NCI-H1105 (cell line): ENCODE measurements at places on chromosomes 5 and 9.

DNA sequence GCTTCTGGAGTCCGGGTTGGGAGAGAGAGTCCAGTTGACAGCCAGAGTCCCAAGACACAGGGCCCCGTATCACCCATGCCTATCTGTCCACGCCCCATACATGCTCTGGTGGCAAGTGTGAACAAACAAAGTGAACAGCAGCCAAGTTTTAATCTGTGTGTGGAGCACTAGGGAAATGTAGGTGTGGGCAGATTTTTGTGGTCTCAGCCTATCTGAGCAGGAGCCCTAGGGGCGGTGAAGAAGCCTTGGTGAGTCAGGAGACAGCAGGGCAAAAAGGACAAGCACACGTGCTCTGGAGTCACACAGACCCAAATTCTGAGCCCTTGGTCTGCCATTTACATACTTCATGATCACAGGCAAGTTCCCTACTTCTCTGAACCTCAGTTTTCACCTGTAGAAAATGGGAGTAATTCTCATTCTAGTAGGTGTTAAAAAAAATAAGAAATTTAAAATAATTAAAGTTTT is 23.2 kb downstream of the EGR1 start:
- no peak for DNase-seq

DNA sequence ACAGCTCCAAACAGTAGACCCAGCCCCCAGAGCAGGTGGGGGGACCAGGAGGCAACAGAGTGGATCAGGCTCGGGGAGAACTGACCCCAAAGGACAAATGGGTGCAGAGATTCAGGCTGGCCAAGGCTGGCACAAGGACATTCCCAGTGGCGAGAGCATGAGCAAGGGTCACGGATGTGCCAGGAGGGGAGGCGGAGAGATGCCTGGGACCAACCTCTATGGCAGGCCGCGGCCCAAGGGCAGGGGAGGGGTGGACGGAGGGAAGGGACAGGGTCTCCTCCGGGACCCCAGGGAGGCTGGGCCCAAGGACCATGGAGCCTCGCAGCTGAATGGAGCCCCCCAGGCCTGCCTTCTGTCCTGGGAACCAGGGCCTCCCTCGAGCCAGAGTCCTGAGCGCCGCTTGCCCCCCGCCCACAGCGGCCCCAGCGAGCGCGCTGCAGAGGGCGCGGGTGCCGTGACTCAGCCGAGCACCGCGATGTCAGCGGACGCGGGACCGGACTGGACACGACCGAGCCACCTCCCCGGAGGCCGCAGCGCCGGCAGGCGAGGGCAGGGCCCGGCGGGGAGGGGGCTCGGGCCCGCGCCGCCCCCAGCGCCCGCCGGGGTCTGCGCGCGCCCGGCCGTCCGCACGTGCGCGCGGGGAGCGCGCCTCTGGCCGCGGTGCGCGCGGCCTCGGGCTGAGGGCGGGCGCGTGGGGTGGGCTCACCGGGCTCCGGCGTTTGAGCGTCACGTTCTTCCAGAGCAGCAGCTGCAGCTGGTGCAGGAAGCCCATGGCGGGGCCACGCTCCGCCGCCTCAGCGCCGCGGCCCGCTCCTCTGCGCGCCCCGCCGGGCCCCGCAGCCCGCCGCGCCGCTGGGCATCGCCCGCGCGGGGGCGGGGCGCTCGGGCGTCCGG is at the start of gene ABCA2:
TSS of gene ABCA2 (minus strand) at position 869 of the 894 bp plus-strand sequence. CDS start at position 772, 97 bp downstream.
- DNase-seq, result no peak

GRCh38 chr5:6256901-6257300 is 121.4 kb downstream of the MED10 start:
- DNase-seq, result no peak

DNA sequence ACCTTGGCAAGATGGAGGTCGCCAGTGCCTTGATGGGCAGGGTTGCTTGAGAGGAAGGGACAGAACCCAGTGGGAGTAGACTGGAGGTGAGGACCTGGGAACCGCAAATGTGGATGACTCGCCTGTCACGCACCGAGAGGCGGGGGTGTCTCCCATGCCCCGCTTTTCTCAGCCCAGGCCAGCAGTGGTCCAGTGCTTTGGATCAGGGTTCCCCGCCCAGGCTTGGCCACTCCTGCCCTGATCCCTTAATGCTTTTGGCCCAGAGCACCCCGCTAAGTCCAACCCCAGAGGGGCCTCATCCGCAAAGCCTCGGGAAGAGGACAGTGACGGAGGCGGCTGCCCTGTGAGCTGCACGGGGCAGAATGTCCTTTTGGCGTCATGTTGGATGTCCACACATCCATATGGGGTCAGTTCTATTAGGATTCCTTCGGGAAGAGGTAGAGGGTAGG is 2.4 kb downstream of the MRPS2 start:
- DNase-seq, result no peak

DNA sequence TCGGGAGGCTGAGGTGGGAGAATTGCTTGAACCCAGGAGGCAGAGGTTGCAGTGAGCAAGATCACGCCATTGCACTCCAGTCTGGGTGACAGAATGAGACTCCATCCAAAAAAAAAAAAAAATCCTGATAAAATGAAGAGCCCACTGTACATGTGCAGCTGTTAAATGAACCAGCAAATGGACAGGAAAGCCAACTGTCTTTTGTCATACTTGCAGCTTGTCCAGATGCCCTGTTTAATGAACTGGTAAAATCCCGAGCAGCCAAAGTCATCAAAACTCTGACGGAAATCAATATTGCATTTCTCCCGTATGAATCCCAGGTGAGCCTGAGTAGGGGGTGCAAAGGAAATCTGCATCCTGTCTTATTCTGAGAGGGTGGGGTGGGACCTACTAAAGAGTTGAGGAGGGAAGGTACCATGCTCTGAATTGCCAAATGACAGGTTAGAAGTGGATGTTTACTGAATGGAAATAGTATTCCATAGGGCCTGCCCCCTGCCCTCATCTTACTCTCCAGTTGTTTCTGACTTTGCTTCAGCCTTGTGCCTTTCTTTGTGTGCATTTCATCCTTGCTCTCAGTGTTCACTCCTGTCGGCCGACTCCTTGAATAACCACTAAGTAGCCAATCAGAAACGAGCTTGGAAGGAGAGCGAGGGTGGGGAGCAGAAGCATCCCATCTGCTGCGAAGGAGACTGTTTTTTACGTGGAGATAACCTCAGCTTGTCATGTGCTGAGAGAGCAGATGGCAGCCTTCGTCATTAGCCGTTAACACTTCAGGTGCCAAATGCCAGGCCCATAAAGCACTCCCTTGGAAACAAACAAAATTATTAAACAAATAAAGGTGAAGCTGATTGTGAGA is 45.7 kb upstream of the CFAP157 start:
- DNase-seq, result peak; percentile 7

GRCh38 chr5:171405615-171406014 is 13.8 kb upstream of the FGF18 start:
- no peak for DNase-seq

DNA sequence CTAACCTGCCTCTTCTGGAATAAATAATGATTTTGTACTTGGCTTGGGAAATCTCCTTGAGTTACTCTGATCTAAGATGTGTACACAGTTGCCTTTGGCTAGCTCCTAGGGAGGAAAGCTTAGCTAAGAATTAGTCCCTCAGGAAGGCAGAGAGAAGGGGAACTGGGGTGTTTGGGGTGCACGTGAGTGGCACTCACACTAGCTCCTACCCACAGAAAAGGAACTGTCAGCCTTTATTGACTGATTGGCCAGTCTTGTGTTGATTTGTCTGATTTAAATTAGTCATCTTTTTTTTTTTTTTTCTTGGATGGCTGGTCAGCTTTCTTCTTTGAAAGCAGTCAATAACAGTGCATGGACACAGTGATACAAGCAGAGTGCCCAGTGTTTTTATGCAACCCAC is 107.7 kb downstream of the DMRT2 start:
- no peak for DNase-seq
